ENCODE measurements at places on chromosomes 7 and 10. TPM values are rescaled to one million over a fixed set of nuclear protein-coding genes. Genes with fewer than 3 reads are reported as not detected.

DNA sequence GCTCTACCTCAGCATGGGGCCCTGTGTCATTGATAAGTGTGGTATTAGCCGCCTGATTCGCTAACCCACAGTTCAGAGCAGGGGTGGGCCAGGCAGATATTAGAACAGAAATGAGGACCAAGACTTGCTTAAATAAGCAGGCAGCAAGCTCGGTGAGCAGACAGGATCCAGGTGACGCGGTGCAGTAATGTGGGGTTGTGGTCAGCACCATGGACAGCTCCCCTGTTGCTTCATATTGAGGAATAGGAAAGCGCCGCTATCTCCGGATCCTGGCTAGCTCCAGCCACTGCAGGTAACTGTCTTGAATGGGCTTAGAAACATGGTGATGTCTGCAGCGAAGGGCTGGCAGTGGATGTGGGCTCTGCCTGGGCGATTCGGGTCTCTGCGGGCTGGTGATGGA lies 51.3 kb upstream of the GPR26 start:
- no peak overlapping the region for H3K4me3 ChIP-seq
- no peaks in the 10 kb centered on the region for H3K4me1 ChIP-seq
- peaks cover 5% of the 10 kb centered on the region for H3K27me3 ChIP-seq

DNA sequence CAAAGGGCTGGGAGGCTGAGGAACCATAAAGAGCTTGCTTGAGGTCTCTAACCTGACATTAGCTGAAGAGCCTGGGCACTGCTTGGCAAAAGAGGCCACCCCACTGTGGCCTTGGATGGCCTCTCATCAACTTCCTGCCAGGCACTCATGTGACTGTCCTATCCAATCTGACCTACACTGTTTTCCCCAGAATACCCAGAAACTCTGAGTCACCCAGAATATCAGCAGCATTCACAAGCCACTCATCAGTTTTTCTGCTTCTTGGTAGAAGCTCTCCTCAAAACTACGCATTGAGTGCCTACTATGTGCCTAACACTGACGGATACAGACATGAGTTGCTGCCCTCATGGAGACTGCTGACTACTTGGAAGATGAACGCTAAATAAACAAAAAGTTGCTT lies 4.1 kb upstream of the NT5C2 start:
- peaks cover 16% of the 10 kb centered on the region for H3K4me1 ChIP-seq
- H3K4me3 ChIP-seq, result no peak overlapping the region
- peak overlapping the region; percentile 51 for H3K27ac ChIP-seq
- H3K27me3 ChIP-seq, result no peaks in the 10 kb centered on the region
- peak; percentile 52 for DNase-seq

- H3K27ac ChIP-seq, result no peak overlapping the region
- no peak for DNase-seq
- no peaks in the 10 kb centered on the region for H3K27me3 ChIP-seq
- H3K4me1 ChIP-seq, result no peaks in the 10 kb centered on the region
Observed at GRCh38 chr7:101519324-101520023, 109.6 kb downstream of the MYL10 start.

DNA sequence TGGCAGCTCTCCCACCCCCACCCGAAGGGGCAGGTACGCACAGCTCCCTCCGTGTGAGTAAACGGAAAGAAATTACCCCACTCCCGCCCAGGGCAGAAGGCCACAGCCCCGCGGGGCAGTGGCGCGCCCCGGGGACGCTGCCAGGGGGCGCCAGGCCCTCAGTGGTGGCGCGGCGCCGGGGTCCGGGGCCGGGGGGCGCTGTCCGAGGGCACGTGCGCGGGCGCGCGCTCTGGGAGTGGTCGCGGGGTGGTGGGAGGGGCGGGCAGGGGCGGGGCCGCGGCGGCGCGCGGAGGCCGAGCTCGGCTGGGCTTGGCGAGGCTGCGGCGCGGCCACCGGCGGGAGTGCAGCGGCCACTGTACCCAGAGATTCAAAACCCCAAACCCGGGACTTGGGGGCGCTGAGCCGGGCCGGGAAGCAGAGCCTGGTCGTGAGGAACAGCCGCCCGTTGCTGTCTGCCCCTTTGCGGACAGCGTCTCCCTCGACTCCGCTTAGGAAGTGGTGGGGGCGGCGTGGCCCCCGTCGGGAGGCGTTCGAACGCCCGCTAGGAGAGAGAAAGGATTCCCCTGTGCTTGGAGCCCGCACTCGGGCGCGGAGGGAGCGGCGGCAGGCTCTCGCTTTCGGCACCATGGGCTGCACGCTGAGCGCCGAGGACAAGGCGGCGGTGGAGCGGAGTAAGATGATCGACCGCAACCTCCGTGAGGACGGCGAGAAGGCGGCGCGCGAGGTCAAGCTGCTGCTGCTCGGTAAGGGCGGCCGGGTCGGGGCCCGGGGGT lies at the start of gene GNAI1:
Gene GNAI1, plus strand, starts transcription at position 296 of the 773 bp plus-strand sequence. Its CDS starts 330 bp downstream, at position 626.
- H3K36me3 ChIP-seq, result no peaks in the 10 kb centered on the region
- peak; percentile 39 for DNase-seq
- peaks cover 48% of the 10 kb centered on the region for H3K27me3 ChIP-seq
- peak within 1 kb of the TSS; percentile 66 for H3K27ac ChIP-seq

GRCh38 chr7:24913801-24914464 lies 66.0 kb downstream of the OSBPL3 start:
- no peak overlapping the region for H3K4me3 ChIP-seq
- H3K27ac ChIP-seq, result peak overlapping the region; percentile 11
- H3K27me3 ChIP-seq, result no peaks in the 10 kb centered on the region
- no peak for DNase-seq
- peaks cover 89% of the 10 kb centered on the region for H3K4me1 ChIP-seq
- peaks cover 3% of the 10 kb centered on the region for H3K36me3 ChIP-seq

DNA sequence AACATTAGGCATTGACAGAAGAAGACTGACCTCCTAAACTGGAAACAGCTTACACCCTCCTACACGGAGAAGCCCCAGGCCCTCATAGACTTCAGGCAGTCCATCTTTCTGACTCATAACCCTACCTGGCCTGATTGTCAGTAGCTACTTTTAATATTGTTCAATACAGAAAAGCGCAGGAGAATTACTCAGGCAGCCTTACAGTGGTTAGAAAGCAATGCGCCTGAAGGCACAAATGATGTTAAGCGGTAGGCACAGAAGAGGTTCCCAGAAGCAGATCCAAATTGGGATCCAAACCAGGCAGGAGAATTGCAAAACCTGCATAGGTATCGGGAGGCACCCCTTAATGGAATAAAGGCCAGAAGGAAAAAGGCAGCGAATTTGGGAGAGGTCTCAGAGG lies 5.4 kb upstream of the CYREN start:
- no peaks in the 10 kb centered on the region for H3K27me3 ChIP-seq
- H3K36me3 ChIP-seq, result peaks cover 9% of the 10 kb centered on the region
- peaks cover 8% of the 10 kb centered on the region for H3K4me1 ChIP-seq
- DNase-seq, result no peak
- H3K27ac ChIP-seq, result no peak overlapping the region

- DNase-seq, result peak; percentile 22
- peaks cover 8% of the 10 kb centered on the region for H3K36me3 ChIP-seq
- H3K27ac ChIP-seq, result no peak overlapping the region
- H3K4me3 ChIP-seq, result no peak overlapping the region
Observed at GRCh38 chr7:105224884-105225651, 163.7 kb downstream of the SRPK2 start.

DNA sequence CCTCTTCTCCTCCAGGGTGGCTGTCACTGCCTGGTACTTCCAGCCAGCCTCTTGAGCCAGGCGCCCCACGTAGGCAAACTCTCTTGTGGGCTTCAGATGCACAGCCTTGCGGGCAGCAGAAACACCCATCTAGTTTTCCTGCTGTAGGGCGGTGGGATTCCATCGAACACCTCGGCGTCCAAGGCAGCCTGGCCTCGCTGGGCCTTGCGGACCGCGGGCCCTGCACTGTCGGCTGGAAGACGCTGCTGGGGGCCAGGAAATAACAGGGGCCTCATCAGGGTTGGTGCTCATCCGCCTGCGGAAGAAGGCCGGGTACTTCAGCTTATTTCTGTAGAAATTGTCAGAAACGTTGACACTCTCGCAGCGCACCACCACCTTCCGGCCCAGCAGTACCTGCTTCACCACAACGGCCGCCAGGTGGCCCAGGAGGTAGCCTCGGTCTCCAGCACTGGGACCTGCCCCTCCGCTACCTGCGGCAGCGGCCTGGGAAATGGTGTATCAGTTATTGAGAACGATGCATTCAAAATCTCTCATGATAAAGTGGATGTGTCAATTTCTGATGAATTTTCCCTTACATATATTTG lies 61.1 kb downstream of the WDFY4 start:
- no peak for DNase-seq
- H3K27ac ChIP-seq, result no peak overlapping the region
- H3K4me3 ChIP-seq, result no peak overlapping the region

- no peaks in the 10 kb centered on the region for H3K36me3 ChIP-seq
- DNase-seq, result peak; percentile 35
- H3K27ac ChIP-seq, result peak overlapping the region; percentile 56
- H3K4me3 ChIP-seq, result no peak overlapping the region
Observed at GRCh38 chr10:70272925-70273316, 10.9 kb downstream of the NPFFR1 start.

GRCh38 chr10:99983280-99983988 lies 26.3 kb downstream of the DNMBP start:
- no peaks in the 10 kb centered on the region for H3K27me3 ChIP-seq
- no peak for DNase-seq
- H3K4me3 ChIP-seq, result no peak overlapping the region
- H3K4me1 ChIP-seq, result peaks cover 3% of the 10 kb centered on the region
- H3K27ac ChIP-seq, result no peak overlapping the region

DNA sequence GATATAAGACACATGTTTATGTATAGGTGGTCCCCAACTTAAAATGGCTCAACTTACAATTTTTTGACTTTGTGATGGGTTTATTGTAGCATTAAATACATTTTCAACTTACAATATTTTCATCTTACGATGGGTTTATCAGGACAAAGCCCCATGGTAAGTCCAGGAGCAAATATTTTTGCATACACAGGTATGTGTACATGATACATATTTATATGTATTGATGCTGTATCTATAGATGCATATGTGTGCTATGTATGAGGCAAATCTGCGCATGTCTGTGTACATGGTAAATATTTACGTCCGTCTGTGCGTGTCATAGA lies 664 bp upstream of the UBE3C start:
- peak overlapping the region; percentile 82 for H3K4me3 ChIP-seq
- peaks cover 33% of the 10 kb centered on the region for H3K4me1 ChIP-seq
- H3K36me3 ChIP-seq, result peaks cover 27% of the 10 kb centered on the region
- peak overlapping the region; percentile 92 for H3K27ac ChIP-seq
- no peak for DNase-seq
- H3K27me3 ChIP-seq, result no peaks in the 10 kb centered on the region

GRCh38 chr10:23432166-23432565 lies 6.7 kb upstream of the OTUD1 start:
- peaks cover 2% of the 10 kb centered on the region for H3K27me3 ChIP-seq
- H3K4me1 ChIP-seq, result no peaks in the 10 kb centered on the region
- H3K4me3 ChIP-seq, result no peak overlapping the region
- DNase-seq, result no peak

- no peaks in the 10 kb centered on the region for H3K27me3 ChIP-seq
- peaks cover 6% of the 10 kb centered on the region for H3K4me1 ChIP-seq
- DNase-seq, result no peak
- no peak overlapping the region for H3K4me3 ChIP-seq
Observed at GRCh38 chr10:72370201-72370722, 15.5 kb upstream of the DNAJB12 start.

GRCh38 chr7:106610996-106611886 lies 49.7 kb downstream of the CCDC71L start:
- no peak overlapping the region for H3K27ac ChIP-seq
- DNase-seq, result no peak
- H3K36me3 ChIP-seq, result no peaks in the 10 kb centered on the region
- no peak overlapping the region for H3K4me3 ChIP-seq
- no peaks in the 10 kb centered on the region for H3K4me1 ChIP-seq

DNA sequence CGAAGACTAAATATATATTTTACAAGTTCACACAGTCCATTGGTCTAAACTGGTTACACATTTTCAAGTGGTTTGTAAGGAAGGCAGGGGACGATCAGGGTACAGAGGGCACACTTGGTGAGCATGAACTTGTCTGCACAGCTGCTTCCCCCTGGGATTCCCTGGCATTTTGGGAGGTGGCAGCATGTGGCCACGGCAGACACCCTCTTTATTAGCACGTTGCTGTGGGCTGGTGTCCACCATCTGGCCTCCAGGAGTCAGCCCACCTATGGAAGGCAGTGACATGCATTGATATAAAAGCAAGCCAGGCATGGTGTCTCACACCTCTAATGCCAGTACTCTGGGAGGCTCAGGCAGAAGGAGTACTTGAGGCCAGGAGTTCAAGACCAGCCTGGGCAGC lies 350.2 kb downstream of the TYW1 start:
- H3K27me3 ChIP-seq, result no peaks in the 10 kb centered on the region
- peaks cover 24% of the 10 kb centered on the region for H3K36me3 ChIP-seq
- no peak overlapping the region for H3K27ac ChIP-seq
- no peak overlapping the region for H3K4me3 ChIP-seq
- no peaks in the 10 kb centered on the region for H3K4me1 ChIP-seq
- no peak for DNase-seq

DNA sequence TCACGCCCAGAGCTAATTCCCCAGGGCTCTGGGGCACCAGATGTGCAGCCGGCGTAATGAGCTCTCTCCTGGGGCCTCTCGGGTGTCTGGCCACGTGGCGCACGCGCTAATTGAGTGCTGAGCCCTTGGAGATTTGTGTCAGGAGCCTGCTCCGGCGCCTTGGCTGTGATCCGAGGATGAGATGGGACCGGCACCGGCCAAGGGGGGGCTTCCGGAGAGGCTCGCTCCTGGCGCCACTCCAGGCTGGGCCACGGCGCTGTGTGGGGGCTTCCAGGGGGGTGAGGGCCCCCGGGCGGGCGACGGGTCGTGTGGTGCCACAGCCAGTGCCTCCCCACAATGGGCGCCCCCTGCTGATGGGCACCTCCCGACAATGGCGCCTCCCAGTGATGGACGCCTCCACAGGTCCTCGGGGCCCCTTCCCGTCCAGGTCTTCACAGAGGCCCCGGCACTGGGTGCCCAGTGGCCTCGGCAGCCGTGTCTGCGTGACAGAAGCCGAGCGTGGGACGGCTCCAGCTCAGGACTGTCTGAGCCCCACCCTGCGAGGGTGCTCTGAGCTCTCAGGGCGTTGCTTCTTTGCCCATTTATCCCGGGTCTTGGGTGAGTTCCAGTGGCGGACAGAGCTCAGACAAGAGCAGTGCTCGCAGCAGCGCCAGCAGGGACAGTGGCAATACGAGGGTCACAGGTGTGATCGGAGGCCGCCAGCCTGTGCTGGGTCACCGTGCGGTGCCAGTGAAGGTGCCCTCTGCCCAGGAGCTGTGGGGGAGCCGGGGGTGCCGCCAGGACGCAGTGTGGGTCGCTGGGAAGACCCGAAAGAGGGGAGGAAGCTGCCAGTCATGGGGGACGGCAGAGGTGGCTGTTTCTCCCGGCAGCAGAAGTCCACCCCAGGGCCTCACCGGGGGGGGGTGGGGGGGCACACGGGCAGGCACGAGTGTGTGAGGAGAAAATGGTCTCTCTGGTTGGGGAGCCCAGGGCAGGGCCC lies 8.2 kb upstream of the NKX6-2 start:
- H3K27ac ChIP-seq, result no peak overlapping the region
- H3K4me1 ChIP-seq, result no peaks in the 10 kb centered on the region
- no peak for DNase-seq
- peaks cover 9% of the 10 kb centered on the region for H3K27me3 ChIP-seq

- DNase-seq, result no peak
- H3K27me3 ChIP-seq, result peaks cover 4% of the 10 kb centered on the region
- H3K36me3 ChIP-seq, result no peaks in the 10 kb centered on the region
- no peaks in the 10 kb centered on the region for H3K4me1 ChIP-seq
Observed at GRCh38 chr10:114374053-114374791, 30.1 kb downstream of the AFAP1L2 start.

The TET1 gene
- 0.57 TPM for total RNA-seq

The CALML5 gene
- total RNA-seq, result not detected

The UCN3 gene
- not detected for total RNA-seq

The TMEM196 gene
- not detected for total RNA-seq

The DGKB gene
- total RNA-seq, result not detected

The RAPGEF5 gene
- total RNA-seq, result 0.40 TPM

The HOXA6 gene
- total RNA-seq, result not detected

The C7orf33 gene
- total RNA-seq, result not detected

Data from activated naive CD4-positive, alpha-beta T cell treated with anti-CD3 and anti-CD28 coated beads for 36 hours (primary cell).